Metanephros (tissue), 2 donors: ENCODE measurements at places on chromosomes 6 and 20. TPM values are rescaled to one million over a fixed set of nuclear protein-coding genes. Genes with fewer than 3 reads are reported as not detected.

TRDN gene
- 33.7 TPM for total RNA-seq

TPBG gene
- 32.2 TPM for total RNA-seq

TRIM31 gene
- total RNA-seq = not detected

MYO6 gene
- total RNA-seq = 53.4 TPM

PLA2G7 gene
- total RNA-seq = 2.0 TPM

CST11 gene
- not detected for total RNA-seq

RSPO3 gene
- 10.8 TPM for total RNA-seq

SPEF1 gene
- total RNA-seq = 1.9 TPM

FOXF2 gene
- 0.18 TPM for total RNA-seq

PDSS2 gene
- 18.2 TPM for total RNA-seq

ZBP1 gene
- 0.23 TPM for total RNA-seq

SIRPG gene
- 0.18 TPM for total RNA-seq

SLC24A3 gene
- total RNA-seq = 8.9 TPM

HLA-DMA gene
- total RNA-seq = 19.7 TPM

ENPP1 gene
- total RNA-seq = 30.9 TPM
